ENCODE measurements at places on chromosomes 12 and 14.

DNA sequence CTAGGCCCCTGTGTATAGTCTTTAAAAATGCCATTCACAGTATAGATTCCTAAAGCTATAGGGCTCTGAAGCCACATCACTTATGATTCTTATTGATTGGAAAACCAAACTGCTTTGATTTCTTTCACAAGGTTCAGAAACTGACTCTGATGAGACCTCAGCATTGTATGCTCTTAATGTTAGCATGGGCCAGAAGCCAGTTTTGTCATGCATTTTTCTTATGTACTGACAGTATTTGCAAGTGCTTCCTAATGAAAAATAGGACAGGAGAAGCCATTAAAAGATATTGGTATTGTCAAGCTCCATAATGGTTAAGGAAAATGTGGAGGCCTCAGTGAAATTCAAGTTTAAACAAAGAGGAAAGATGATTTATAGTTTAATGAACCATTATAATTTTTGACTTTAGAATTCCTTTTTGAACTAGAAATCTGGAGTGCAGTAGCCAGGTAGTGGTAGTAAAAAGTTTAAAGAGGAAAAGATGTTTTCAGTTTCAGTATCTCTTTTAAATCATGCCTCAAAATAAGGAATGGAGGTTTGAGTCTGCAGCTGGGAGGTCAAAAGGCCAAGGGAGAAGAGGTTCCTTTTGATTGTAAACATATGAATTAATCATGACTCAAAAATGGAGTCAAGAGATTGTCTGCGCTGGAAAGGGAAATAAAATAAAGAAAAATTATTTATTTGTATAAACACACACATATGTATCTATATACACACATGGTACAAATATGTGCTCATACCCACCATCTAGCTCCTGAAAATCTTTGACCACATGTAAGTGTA is 388.1 kb upstream of the PRICKLE1 start:
- DNase-seq = no peak

DNA sequence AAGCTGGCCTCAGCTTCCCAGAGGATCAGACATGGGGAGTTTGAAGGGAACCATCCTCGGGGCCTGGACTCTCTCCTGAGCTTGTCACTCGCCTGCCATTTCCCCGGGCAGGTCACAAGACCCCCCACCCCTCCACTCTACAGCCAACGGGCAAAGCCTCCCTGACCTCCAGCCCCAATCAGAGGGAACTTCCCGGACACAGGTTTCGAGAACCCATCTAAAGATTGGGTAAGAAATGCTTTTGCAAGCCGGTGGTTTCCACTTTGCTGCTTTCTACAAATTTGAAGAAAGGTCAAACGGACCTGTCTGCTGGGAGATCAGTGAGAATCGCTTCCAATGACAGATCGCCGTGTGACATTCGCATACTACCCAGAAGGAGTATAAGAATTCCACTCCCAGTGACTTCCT is 89.6 kb downstream of the SCARB1 start:
- DNase-seq = no peak

DNA sequence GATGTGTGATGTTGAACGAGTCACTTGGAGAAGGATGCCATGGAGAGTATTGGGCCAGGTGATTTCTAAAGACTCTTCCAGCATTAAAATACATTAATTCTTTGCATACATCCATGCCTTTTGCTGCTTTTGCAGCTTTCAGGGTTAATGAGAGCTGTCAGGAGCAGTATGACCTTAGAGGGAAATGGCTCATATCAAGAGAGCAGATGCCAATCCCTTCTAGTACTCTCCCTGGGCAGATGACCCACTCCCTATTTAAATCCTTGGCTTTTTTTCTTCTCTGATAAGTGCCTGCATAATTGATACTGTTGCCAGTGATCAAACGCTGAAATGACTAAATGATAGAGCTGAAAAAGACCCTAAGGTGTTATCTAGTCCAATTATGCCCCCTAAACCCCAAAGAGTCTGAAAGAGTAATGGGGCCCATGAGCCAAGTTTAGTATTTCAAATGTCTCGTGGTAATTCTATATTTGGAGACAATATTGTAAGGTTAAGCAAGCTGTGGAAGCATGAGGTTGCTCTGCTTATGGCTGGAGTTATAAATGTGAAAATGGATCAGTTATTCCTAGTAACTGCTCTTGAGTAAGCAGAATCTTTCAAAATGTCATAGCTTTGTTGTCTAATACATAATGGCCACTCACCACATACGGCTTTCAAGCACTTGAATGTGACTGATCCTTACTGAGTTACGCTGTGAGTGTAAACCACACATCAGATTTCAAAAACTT is 137.3 kb downstream of the ETV6 start:
- DNase-seq = no peak

- no peak for DNase-seq
These were observed 9.6 kb downstream of the B4GALNT1 start for GRCh38 chr12:57623385-57623784.

- no peak for DNase-seq
These were observed 56.9 kb downstream of the FOS start for GRCh38 chr14:75335571-75335970.

GRCh38 chr12:76274420-76275083 is 73.7 kb downstream of the BBS10 start:
- peak; percentile 90 for DNase-seq

All from RCC 7860 (cell line).